Activated CD8-positive, alpha-beta T cell treated with anti-CD3 and anti-CD28 coated beads for 36 hours (primary cell): ENCODE measurements at places on chromosomes 1 and 21. TPM values are rescaled to one million over a fixed set of nuclear protein-coding genes. Genes with fewer than 3 reads are reported as not detected.

GRCh38 chr1:55464550-55464949, 249.4 kb upstream of the USP24 start:
- no peak for DNase-seq

DNA sequence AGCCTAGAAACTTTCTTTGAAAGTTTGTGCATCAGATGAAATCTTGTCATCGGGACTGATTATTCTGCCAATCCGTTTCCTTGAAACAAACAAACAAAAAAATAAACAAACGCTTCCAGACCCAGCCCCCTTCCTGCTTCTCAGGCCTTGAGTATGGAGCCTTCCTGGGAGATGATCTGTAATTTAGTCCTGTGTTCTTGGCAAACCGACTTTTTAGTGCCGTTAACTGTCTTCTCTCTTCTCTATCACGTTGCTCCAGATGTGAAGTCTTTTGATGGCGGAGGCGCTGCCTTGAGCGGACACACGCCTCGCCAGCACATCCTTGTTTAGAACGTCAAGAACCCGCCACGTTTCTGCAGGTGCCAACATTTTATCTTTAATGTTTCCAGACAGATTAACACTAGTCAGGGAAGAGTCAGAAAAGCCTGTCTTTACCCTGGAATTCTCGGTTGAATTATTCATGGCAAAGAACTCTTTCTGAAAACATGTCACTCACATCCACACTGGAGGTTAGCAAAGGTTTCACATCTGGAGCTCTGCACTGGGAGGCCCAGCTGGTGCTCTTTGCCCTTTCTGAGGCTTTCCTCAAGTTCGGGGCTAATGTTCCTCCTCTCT, 265.7 kb upstream of the C1orf174 start:
- DNase-seq: no peak

GRCh38 chr21:41932576-41933312, 21.1 kb downstream of the C2CD2 start:
- DNase-seq: no peak

DNA sequence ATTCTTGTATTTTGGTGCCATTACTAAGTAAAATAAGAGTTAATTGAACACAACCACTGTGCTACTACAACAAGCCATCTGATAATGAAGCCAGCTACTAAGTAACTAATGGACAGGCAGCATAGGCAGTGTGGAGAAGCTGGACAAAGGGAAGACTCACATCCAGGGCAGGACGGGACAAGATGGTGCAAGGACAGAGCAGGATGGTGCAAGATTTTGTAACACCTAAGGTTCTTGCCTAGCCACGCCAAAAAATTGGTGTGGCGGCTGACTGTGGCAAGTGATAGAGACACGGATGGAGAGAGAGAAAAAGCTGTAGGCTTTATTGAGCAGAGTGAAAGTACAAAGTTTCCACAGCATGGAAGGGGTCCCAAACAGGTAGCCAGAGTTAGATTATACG, 114.0 kb upstream of the VANGL1 start:
- DNase-seq: no peak

- DNase-seq: no peak
These were observed 17.5 kb upstream of the KAZN start for GRCh38 chr1:14580986-14581385.

The PGLYRP4 gene
- total RNA-seq: not detected

The KRTAP7-1 gene
- not detected for total RNA-seq

- DNase-seq: peak; percentile 56
These were observed 17.8 kb upstream of the SLAMF1 start for GRCh38 chr1:160664573-160665051.

GRCh38 chr1:206893380-206893779, 3.9 kb upstream of the IL24 start:
- DNase-seq: no peak

DNA sequence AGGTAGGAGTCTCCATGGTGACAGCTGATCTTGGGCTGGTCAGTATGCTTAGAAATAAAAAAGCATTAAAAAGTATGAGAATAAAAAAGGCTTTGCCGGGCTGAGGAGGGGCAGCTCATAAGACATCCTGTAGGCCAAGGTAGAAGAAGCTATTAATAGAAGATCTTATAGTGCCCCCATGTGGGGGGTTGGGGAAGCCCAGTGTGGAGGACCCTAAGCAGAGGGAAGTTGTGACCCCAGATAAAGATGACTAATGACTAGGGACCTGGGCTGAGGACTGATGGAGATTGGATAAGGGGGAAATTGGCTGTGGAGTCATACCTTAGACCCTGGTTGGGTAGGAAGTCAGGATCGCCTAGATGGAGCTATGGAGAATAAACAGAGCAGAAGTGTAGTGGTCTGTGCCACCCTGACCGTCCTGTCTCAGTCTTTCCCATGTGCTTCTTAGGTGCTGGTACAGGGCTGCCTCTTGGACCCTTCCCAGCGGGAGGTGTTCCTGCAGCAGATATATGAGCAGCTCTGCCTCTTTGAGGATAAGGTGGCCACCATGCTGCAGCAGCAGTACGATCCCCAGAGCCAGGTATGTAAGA, 25.0 kb downstream of the SZT2 start:
- peak; percentile 87 for DNase-seq

DNA sequence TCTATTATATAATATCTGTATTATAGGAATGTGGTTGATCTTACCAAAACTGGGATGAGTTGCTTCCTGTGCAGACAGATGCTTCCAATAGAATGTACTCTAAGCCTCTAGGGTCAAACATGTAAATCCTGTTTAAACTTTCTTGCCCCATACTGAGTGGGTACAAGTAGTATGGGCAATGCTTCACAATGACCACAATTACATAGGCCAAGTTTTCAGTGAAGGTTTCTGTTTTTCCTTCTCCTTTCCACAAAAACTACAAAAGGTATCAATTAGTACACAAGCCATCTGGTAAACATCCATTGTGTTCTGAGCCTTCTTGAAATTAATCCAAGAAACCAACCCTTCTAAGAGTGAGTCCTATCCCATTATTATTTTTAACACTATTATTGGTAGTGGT, 16.8 kb downstream of the OTUD7B start:
- no peak for DNase-seq

The S100A1 gene
- not detected for total RNA-seq

GRCh38 chr1:157278383-157279137, 140.4 kb upstream of the ETV3 start:
- no peak for DNase-seq
